Fibroblast of the aortic adventitia (primary cell): ENCODE measurements at places on chromosomes 12 and 14. TPM values are rescaled to one million over a fixed set of nuclear protein-coding genes. Genes with fewer than 3 reads are reported as not detected.

DNA sequence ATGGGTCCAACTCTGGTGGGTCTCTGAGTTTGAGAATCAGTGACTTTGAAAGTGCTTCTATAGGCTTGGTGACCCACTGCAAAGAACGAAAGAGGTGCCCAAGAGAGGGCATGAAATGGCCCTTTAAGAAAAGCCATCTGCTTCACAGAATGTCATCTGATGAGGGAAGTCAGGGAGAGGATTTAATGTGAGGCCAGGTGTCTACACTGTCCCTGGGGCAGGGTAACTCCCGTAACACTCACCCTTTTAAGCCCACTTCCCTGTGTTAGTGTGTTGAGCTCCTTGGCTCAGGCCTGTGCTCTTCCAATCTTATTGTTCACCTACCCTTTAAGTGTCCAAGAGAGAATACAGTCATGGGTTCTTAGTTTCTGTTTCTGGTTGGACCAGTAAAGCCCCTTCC lies 16.4 kb upstream of the SRSF5 start:
- DNase-seq, result no peak

- peak; percentile 61 for DNase-seq
Observed at GRCh38 chr12:53231921-53232645, at the start of gene RARG. RARG (minus strand) TSS chr12:53232209; CDS start chr12:53227545, 4,664 bp downstream.

GRCh38 chr14:55255979-55256378 lies 15.2 kb upstream of the FBXO34 start:
- DNase-seq, result no peak

GRCh38 chr14:84084056-84084630 lies 1445.8 kb upstream of the FLRT2 start:
- DNase-seq, result no peak

DNA sequence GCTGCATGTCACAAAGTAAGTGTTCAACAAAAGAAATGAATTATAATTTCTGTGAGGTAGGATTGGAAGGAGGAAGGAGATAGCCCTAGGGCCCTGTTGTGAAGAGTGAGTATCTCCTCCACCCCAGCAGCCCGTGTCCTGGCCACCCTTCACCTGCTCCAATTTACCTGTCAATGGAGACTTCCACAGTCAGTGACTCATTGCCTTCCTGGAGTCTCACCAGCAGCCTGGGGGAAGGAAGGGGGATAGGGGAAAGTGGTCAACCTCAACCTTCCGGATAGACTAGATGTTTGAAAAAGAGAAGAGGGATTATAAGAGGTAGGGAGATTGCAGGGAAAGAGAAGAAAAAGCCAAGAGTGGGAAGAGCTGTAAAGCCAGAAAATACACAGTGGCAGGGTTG lies 9.2 kb downstream of the STAT2 start:
- DNase-seq, result no peak

DNA sequence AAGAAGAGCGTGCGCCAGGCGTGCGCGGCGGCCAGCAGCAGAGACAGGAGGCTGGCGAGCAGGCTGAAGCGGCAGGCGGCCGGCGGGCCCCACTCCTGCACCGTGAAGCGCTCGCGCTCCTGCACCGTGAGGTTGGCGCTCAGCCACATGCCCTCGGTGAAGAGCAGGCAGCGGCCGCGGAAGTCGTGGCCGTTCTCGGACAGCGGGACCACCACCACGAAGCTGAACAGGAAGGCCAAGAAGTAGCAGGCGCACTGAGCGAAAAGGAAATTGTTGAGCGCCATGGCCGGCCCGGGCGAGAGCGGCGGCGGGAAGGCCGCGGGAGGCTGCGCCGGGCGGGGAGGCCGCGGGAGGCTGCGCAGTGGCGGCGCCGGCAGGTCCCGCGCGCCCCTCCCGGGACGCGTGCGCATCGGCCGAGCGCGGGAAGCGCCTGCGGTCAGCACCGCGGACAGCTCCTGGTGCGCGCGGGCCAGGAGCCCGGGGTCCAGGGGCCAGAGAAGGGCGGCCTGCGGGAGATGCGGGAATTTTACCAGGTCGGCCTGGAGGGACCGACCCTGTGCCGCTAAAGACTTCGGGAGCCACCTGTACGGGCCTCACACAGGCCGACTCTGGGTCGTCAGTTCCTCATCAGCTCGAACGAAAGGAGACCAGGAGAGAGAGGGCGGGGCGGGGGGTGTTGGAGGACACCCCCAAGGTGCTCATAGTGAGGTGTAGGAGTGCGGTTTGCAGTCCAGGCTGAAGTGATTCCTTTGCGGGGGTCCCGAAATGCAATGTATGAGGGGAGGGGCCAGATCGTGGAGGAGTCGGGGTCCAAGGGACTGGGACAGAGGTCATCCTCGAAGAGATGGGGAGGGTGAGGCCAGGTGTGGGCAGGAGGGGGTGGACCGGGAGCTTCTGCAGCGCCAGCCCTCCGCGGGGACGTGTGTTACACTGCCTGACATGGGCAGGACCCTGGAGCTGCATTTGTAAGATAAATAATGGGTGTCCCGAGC lies at the start of gene TMEM179:
TMEM179 (minus strand) TSS at position 315 of the 992 bp plus-strand sequence; CDS start at position 284, 31 bp downstream.
- no peak for DNase-seq

DNA sequence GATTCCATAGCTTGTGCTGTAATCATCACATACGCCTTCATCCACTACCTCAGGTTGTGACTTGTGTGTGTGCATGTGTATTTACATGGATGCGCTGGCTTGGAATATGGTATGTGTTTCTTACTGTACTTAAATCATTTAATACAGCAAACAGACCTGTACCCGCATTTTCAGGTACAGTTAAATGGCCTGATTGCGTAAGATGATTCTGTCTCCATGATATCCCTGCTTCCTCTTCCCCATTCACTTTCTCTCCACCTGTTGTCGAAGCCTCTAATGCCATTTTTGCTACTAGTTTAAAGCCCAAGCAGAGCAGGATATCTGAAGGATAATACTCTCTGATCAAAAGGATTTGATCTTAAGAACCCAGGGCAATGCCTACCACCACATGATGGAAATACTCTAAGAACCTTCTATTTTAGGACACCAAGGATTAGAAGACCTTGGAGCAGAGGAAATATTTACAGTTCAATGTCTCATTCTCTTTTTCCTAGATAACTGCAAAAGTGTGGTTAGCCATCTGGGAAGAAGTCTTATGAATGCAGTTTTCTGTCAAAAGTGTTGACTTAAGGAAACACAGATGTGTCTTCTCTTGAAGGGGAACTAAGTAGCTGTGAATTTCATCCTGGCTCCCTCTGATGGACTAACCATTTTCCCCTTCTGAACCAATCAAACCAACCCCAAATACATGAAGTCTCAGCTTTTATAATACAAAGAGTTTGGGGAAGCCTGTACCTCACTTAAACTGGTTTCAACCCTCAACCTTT lies 78.7 kb downstream of the HELB start:
- no peak for DNase-seq

DNA sequence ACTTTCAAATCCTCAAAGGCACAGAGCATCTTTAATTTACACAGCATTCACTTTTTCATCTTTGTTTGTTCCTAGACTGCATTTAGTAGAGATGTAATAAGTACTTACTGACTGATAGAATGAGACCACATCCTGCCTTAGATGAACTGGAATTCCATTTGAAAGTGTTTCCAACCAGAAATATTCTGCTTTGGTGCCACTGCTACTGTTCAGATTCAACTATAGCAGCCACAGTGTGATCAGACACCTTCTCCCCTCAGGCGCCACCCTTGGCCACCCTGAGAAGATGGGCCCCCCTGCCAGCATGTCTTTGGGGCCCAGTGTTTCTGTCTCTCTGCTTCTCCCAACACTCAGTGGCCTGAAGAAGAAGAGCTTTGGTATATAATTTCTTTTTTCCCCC lies 449.1 kb downstream of the RAD51B start:
- no peak for DNase-seq

Gene LMNTD1
- 1.3 TPM in 1 of 2 replicates, not detected in the other for total RNA-seq

Gene PLA2G1B
- total RNA-seq, result not detected in 2 replicates

DNA sequence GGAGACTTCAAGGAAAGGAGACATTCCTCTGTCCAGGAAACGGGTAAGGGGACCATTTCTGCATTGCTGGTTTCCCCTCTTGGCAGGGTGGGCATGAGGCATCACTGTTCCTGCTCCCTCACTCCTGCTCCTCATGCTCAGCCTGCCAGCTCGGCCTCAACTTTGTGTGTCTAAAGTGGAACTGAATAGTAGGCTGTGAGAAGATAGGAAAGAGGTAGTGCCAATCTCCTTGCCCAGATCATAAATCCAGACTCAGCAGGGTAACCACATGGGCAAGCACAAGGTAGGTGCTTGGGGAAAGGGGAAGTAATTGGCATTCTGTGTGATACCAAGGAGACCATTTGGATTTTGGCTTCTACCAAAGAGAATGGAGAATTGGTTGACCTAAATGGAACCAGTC lies 2.6 kb downstream of the LTB4R start:
- no peak for DNase-seq

Gene CLEC1B
- total RNA-seq, result not detected in 2 replicates

- DNase-seq, result no peak
Observed at GRCh38 chr12:118541071-118541470, 164.7 kb downstream of the SUDS3 start.

Gene C12orf56
- total RNA-seq, result 4.0 TPM in 1 of 2 replicates, not detected in the other

Gene CLEC7A
- total RNA-seq, result not detected in 2 replicates

- no peak for DNase-seq
Observed at GRCh38 chr14:101823066-101823465, 61.6 kb downstream of the PPP2R5C start.

Gene COX8C
- not detected in 2 replicates for total RNA-seq

DNA sequence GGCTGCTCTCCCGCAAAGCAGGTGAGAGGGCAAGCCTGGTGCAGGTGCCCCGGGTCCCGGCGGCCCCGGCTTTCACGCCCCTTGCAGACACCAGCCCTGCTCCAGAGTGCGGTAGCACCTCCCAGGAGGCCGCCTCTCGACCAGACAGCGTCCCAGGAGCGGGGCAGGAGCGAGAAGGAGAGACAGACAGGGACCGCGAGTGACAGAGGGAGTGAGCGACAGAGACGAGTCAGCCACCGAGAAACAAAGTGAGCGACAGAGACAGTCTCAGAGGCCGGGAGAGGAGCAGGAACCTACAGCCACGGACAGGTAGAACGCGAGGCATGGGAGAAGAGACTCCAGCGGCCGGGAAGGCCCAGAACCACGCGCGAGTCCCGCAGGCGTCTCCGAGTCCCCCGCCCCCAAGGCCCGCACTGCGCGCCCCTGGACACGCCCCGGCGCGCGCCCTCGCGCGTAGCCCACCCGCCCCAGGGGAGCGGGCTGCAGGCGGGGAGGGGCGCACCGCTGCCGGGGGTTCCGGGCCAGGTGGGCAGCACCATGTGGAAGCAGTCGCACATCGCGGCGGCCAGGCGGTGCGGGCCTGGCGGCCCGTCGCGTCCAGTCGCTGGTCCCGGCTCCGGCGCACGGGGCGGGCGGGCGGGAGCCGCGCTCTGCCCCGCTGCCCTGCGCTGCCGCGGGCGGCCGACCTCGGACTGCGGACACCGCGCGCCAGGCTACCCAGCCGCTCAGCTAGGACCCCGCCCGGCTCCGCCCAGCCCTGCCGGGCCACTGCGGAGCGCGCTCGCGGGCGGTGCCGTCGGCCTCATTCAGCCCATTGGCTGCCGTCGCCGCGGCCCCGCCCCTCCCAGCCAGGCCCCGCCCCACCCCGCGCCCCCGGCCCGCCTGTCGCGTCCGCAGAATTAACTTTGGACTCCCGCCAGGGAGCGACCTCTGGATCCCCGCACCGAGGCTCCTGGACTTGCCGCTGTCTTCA lies at the start of gene AHNAK2:
AHNAK2 (minus strand) TSS at position 694 of the 973 bp plus-strand sequence; CDS start at position 557, 137 bp downstream.
- peak; percentile 65 for DNase-seq

DNA sequence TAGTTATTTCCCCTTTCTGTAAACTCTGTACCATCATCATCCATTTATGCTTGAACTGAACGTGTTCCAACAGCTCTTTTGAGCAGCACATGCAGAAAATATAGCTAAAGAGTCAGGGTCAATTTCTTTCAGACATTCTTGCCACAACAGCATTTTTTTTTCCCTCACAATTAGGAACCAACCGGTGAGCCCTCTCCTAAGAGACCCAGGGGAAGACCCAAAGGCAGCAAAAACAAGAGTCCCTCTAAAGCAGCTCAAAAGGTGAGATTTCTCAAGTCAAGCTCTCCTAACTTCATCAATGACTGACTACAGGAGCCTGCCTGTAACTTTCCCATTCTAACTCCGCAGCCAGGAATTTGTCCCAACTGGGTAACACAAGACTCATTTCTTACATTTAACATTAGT lies 3.5 kb downstream of the HMGA2 start:
- DNase-seq, result peak; percentile 59

- no peak for DNase-seq
Observed at GRCh38 chr14:89502966-89503365, 85.9 kb upstream of the FOXN3 start.

GRCh38 chr14:59363531-59364226 lies 101.5 kb downstream of the GPR135 start:
- DNase-seq, result peak; percentile 56

DNA sequence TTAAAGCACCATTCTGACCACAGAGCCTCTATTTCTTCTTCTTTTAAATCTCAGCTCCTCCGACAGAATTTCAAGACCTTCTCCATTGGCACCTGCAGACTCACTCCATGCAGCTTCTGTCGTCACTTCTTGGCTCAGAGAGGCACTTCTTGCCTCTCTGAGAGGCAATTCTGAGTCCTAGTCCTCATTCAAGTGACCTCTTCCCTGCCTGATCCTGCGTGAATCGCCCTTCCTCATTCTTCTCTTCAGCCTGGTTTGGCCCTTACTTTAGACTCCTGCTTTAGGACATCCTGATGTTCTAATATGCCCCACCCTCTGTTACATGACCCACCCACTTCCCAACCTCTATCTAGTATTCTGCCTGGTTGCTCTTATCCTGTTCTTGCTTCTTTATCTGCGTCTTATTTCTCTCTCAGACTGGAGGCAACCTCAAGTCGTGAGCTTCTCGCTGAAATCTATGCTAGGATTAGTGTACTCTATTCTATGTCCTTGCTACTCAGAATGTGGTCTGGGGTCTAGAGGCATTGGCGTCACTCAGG lies 55.6 kb upstream of the CISTR start:
- DNase-seq, result no peak

DNA sequence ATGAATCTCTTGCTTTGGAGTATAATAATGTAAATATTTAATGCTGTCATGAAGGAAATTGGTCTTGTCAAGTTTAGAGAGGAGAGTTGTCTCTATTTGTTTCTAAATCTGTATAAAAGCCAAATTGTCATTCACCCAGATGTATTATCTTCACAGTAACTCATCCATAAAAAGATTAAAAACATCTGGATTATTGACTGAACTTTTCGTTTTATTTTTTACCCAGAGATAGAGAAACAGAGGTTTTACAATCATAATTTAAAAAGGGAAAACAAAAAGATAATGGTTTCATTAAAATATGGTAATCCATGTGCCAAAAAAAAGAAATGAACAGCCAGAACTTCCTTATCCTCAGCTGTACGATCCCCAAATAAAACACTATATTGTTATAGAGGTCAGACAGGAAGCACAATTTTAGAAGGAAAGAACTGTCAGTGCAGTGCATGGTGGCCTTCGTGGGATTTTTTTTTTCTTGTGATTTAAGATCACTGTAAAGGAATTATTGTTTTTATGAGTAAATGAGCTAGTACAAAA lies 125.9 kb downstream of the ACSS3 start:
- peak; percentile 4 for DNase-seq
